ENCODE measurements at places on chromosomes 7 and 10. TPM values are rescaled to one million over a fixed set of nuclear protein-coding genes. Genes with fewer than 3 reads are reported as not detected.

Gene SAP25
- polyA plus RNA-seq: 3.6 TPM

GRCh38 chr10:75825235-75825634 lies 393.8 kb downstream of the LRMDA start:
- peak; percentile 33 for DNase-seq

- no peak for DNase-seq
Observed at GRCh38 chr7:80642871-80643270, 4.4 kb downstream of the CD36 start.

DNA sequence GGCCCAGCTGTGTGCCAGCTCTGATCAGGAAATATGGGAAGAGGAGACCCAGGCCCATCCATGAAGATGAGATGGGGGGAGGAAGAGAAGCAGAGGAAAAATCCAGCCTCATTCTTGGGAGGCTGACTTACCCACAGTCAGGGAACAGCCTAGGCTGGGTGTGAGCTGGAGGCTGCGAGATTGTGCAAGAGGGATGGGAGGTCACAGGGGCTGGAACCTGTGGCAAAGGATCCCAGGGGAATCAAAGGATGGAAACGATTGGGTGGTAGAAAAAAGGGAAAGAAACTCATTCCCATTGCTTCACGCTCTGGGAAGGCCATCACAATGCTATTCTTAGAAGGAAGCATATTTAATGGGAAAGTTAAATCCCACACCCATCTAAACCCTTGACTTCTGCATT lies 26.7 kb upstream of the CRHR2 start:
- DNase-seq: no peak

- DNase-seq: no peak
Observed at GRCh38 chr7:88357781-88358525, 51.3 kb upstream of the STEAP4 start.

Gene SEC61G
- 190 TPM for polyA plus RNA-seq

Gene PPP1R17
- not detected for polyA plus RNA-seq

DNA sequence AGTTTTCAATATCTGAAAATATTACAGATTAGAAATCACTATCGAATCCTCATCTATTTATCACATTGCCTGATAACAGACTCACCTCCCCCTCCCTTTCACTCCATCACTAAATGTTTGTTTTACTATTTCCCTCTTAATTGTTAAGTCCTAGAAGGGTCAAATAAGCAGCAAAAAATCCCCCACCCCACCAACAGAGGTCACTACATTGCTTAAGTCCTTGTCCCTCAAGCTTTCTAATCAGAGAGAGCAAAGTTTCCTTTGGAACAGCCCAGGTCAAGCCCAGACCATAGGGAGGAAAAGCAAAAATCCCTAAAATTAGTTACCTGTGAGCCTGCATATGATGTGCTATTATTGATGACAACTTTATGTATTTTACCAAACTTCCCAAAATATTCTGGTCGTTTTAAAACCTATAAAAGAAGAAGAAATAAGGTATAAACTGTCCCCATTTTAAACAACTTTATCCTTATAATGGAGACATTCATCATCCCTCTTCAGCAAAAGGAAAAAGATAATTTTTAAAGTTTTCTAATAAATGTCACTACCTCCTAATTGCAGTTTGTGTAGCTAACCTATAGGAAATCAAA lies 95.0 kb downstream of the CNOT4 start:
- no peak for DNase-seq

DNA sequence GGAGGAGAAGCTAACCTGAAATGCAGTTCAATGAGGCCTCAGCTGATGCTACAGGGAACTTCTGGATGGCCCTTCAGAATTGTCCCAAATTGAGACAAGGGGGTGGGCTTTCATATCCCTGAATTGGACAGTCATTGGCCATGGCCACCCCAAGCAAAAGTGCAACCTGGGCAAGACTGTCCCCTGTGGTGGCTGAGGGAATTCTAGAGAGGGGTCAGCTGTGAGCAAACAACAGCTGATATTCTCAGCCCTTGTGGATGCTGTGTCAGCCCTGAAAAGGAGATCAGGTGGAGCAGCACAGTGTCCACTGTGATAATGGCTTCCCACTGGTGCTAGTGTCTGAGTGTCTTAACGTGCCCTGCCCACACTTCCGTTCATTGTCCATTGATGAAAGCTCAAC lies 76.6 kb downstream of the SLC16A9 start:
- no peak for DNase-seq

Gene CLDN4
- polyA plus RNA-seq: 76.7 TPM

DNA sequence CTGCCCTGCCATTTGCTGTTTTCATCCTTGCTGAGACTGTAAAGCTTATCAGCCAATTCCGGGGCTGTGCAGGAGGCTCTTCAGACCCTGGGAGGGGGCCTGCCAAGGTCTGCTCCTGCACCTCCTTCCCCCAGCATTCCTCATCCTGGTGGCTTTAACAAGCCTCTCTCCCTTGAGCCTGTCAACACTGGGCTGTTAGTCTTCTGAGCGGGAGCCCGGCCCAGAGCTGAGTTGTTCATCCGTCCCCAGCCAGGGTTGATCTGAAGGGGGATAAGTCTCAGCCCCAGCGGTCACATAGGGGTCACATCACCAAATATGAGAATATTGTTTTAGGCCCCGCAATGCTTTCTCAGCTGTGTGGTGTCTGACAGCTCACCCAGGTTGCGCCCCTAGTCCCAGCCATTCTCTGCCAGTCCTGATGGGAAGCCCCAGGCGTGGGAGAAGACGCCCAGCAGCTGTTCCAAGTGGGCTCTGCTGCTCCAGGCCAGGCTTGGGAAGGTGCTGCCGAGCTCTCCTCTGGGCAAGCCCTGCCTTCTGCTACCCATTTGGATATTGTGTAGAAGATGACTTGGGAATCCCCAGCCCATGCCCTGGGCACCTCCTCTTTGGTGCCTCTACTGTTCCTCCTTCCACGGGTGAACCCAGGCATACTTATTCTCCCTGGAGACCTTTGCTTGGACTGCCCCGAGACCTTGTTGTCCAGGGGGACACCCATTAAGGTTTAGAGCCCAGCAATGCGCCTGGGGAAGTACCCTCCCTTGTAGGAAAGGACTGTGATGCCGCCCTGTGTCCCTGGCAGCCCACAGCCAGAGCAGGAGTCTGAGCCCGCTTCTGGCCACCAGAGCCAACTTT lies 23.5 kb upstream of the TRIM8 start:
- DNase-seq: no peak

Gene NPC1L1
- polyA plus RNA-seq: 2.5 TPM

Gene SH2D4B
- 0.07 TPM for polyA plus RNA-seq

DNA sequence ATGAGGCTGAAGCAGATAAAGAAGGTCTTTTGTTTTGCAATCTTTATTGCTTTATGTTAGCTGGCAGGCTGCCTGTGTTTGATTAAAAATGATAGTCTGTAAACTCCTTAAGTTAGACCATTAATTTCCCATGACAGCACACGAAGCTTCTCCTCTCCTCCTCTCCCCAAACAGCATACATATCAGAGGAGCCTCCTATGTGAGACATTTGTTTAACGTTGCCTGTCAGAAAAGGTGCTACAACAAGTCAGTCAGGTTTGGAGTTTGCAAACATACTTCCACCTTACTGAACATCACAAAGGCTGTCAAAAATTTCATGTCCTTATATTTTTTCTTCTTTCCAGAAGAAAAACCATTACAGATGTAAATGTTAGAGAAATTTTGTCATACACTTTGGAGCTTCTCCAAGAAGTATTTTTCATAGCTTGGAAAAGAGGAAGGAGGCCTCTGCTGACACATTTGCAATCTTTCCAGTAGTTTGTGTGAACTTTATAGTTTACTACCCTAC lies 393.1 kb downstream of the EXOC4 start:
- DNase-seq: no peak

GRCh38 chr10:112304267-112304859 lies 21.2 kb downstream of the TECTB start:
- DNase-seq: no peak

DNA sequence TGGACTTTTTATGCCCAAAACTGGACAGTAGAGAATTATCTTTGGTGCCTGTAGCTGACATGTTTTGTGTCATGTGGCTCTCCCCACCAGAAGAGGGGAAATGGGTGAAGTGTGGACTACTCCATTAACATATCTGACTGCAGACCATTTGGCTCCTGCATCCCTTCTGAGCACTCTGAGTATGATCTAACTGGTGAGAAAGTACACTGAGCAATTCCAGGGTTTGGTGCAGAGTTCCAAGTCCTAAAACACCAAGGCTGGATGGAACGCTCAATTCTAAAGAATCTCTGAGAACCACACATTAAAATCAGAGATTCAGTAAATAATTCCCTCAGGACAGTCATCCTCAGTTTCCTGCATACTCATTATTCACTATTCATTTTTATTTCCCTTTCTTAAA lies 22.8 kb upstream of the OSBPL3 start:
- no peak for DNase-seq

DNA sequence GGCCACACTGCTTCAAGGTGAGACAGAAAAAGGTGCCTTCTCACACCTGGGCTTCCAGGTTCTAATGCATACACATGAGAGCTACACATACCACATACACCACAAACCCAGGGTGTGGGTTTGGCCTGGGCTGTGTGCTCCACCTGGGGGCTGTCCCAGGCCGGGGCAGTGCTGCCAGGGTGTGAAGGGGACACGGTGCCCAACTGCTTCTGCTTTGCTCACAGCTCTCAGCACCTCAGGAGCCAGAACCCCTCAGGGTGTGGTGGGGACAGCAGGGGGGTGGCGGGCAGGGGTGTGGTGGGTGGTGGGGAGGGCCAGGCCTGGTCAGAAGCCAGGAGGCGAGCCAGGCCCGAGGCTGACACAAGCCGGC lies 51.1 kb downstream of the TMEM209 start:
- no peak for DNase-seq

DNA sequence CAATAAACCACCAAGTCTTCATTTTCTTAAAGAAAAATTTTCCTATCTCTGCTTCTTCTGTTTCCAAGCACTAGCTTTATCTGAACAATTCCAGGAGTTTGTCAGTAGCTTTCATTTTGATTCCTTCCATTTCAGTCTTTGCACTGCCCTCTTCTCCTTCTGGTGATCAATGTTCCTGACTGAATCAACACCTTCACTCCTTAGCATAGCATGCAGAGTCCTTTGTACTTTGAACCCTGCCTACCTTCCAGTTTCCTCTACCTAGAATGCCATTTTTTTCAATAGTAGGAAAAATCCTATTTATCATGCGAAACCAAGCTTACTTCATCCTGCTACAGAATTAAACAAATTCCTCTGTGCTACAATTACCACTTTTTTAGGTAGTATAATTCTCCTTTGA lies 1.9 kb upstream of the C10orf88 start:
- no peak for DNase-seq

DNA sequence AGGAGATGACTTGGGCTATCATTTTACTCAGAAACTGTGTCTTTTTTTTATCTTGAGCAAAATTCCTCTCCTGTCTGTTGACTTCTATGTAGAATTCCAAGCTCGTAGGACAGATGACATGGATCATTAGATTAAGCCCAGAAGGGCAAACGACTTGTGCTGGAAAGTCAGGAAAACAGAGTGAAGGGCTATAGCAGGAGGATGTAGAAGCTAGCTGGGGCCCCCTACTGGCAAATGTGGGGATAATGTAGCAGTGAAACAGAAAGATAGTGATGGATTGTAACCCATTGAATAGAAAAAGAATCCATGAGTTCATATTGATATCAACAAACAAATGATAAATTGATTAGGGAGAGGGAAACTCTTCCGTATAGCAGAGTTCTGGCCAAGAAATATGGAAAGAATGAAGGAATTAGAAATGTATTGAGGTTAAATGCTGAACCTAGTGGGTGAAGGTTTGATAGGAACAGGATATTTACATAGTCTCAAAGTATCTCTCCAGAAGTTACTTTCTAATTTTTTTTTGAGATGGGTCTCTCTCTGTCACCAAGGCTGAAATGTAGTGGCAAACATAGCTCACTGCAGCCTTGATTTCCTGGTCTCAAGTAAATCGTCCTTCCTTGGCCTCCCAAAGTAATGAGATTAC lies 103.6 kb downstream of the LYZL1 start:
- peak; percentile 59 for DNase-seq

DNA sequence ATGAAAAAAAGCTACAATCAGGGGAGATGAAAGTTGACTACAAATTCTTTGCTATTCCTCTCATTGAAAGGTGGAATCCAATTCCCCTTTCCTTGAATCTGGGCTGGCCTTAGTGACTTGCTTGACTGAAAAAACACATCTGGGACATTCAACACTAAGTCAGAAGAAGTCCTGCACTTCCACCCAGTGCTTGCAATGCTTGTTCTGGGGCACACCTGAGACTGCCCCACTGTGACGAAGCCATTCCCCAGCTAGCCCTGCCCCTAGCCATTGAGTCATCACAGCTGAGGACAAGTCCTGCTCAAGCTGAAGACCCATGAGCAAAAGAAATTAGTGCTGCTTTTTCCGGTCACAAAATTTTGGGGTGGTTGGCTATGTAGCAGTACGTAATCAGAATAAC lies 19.2 kb upstream of the GRID1 start:
- DNase-seq: no peak

DNA sequence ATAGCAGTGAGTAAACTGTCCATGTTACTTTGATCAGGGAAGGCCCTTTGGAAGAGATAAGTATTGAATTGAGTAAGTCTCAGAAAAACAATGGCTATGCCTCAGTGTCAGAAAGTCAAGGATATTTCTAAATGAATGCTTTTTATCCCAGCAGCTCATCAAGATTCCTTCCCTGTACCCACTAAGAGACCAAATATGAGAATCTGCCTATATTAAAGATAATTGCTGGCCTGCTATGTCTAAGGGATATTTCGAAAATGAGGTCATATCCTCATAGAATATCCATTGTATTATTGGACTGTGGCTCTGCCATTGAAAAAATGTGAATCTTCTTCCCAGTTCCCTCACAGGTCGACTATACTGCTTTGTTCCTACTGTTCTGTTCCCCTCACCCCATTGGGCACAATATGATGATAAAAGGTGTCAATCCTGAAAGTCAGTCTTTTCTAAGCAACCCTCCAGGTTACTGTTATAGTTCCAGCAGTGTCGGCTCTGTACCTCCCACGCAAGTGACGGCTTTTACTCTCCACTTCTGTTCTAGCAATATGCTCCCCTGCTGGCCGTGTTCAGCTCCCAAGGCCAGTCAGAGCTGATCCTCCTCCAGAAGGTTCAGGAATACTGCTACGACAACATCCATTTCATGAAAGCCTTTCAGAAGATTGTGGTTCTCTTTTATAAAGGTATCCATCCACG lies 51.7 kb downstream of the BZW2 start:
- DNase-seq: no peak

Gene AASS
- 49.5 TPM for polyA plus RNA-seq

- DNase-seq: no peak
Observed at GRCh38 chr7:105352018-105352612, 36.6 kb downstream of the SRPK2 start.

DNA sequence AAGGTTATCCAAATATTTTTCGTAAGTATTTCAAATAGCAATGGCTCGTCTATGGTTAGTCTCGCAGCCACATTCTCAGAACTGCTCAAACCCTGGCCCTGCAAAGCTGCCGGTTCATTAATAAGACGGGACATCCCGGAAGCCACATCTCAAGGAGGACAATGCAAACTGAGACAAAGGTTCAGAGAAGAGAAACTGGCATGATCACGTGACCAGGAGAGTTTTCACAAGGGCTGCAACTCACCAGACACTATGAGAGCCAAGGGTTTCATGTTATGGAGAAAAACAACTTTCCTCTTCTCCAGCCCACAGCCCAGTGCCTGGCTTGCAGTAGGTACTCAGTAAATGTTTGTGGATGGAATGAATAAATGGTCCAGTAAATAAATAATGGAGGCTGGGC lies 5.0 kb upstream of the HSPA12A start:
- DNase-seq: no peak

Measured in right renal pelvis (tissue), 4 donors.